GM12878 (cell line): ENCODE measurements at places on chromosomes 12 and 14.

- DNase-seq, result no peak
Observed at GRCh38 chr14:38496092-38496491, 240.2 kb upstream of the CLEC14A start.

GRCh38 chr14:104051092-104051813 lies 34.2 kb upstream of the ASPG start:
- no peak for DNase-seq

- DNase-seq, result no peak
Observed at GRCh38 chr12:92988622-92989130, 59.6 kb upstream of the EEA1 start.

DNA sequence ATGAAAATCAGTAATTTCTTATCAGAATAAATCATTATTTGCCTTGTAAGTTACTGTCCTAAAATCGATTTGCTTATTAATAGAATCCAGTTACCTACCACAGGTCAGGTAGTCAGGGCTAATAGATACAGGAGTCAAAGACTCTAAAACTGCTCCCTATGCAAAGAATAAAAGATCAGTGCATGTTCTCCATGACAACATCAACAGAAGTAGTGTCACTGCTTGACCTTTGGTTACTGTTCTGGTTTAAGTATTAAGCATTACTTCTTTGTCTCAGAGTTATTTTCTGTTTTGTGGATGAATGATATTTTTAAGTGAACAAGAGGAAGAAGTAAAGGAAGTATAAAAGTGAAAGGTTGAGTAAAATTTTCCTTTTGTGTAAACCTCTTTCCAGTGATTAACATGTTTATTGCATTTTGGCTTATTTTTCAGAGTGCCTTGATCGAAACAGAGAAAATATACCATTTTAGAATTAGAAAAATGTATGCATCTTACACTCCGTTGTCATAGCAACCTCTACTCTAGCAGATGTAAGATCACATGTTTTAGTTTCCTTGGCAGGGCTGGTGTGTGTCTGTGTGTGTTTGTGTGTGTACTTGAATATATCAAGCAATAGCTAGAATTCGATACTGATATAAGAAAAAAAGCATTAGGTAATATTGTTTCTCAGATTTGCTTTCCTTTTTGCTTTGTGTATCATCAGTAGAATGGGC lies 44.7 kb downstream of the ABCD2 start:
- no peak for DNase-seq

GRCh38 chr12:17206553-17206952 lies 600.6 kb upstream of the LMO3 start:
- no peak for DNase-seq

- no peak for DNase-seq
Observed at GRCh38 chr12:82456633-82457032, 98.3 kb downstream of the METTL25 start.

DNA sequence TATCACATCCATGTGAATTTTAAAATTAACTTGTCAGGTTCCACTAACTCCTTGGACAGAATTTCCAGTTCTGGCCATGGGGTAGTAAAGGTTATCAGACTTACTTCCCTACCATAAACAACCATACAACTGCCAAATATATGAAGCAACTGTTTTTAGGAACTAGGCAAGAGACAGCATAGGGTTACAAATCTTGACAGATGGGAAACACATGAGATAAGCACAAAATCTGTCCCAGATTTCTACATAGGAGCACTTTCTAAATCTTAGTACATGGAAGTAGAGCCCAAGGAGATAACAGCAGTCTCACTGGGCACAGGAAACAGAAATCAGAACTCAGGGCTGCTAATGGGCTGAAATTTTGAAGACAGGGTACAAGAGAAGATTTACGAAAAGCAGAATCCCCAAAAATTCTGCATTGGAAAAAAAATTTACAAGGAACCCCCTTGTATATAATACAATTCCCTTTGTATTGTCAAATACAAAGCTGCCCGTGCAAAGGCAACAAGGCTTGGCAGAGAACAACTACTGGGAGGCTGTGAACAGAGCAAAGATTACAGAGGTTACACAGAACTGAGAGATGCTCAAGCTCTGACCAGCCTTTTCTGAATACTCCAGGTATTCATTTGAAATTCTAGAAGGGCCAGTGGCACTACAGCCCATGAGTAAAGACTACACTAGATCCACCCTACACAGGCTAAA lies 43.2 kb downstream of the GALNT4 start:
- no peak for DNase-seq

DNA sequence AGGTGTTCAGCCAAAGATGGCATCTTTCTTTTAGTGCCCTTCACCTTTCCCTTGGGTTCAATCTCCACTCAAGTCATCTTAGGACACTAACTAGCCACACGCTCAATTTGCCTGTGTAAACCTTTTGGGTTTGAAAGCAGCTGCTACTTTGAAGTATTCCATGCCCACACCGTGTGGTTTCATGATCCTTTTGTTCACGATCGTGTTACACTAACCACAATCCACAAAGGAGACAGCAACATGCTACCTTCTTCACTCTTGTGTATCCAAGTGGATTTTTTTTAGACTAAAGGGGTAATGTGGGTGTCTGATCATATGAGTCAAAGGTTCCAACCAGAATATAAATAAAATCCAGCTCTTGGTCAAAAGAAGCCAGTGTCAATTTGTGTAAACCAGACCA lies 122.7 kb upstream of the FAR2 start:
- no peak for DNase-seq

GRCh38 chr14:22630486-22630885 lies 13.7 kb downstream of the OR6J1 start:
- no peak for DNase-seq

GRCh38 chr12:86838711-86839110 lies 582.5 kb upstream of the MGAT4C start:
- DNase-seq, result no peak

GRCh38 chr14:69615496-69616407 lies 4.4 kb downstream of the SUSD6 start:
- DNase-seq, result peak; percentile 97

- DNase-seq, result no peak
Observed at GRCh38 chr14:31480156-31480555, 7.7 kb downstream of the GPR33 start.

- DNase-seq, result no peak
Observed at GRCh38 chr14:23076785-23077408, 18.0 kb downstream of the ACIN1 start.

DNA sequence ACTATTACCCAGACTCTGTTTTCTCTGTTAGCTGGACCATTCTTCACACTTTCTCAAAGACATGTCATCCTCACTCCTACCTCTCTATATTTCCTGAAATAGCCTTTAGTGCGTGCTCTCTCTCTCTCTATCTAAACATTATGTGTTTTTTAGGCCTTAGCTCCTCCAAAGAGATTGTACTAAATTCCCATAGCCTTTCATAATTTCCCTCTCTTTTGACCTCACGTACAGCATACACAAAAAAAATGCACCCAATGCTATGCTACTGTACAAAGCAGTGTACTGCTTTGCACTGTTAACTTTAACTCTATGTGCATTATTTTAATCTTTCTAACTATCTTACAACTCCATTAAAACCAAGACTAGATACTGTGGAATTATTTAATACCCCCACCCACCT lies 288.4 kb downstream of the DAD1 start:
- DNase-seq, result no peak

DNA sequence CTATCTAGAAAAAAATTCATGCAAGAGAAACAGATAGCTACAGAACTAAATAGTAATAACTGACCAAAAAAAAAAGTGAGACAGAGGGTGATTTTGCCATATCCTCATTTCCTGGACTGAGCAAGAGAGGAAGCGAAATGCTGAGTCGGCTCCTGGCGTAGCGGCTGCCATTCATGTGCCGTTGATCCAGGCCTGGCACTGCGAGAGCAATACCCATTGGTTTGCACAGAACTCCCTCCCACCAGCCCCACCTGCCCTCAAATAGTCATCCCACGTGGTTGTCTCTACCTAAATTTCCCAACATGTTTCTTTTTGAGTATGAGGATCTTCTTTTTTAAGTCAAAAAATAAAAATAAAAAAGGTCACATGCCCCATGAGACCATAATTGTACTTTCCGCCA lies 9.4 kb upstream of the WNT5B start:
- peak; percentile 55 for DNase-seq

DNA sequence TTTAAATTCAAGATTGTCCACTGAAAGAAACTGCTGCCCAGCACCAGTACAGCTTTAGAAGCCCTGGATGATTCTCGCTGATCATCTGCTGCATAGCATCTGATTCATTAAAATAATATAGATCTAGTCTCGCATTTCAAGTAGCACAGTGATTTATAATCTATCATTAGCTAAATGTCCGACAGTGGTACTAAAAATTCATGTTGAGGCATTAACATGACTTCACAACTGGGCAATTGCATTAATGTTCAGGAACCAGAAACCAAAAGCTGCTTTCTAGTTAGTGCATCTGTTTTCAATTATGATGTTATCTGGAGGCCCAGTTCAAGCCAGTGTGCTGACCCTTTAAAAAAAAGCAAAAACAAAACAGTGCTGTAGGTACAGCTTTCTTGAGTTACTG lies 1987.2 kb upstream of the SEL1L start:
- no peak for DNase-seq

GRCh38 chr14:100076606-100077005 lies 11.4 kb downstream of the EVL start:
- no peak for DNase-seq

GRCh38 chr14:30064454-30064853 lies 136.8 kb upstream of the PRKD1 start:
- no peak for DNase-seq

DNA sequence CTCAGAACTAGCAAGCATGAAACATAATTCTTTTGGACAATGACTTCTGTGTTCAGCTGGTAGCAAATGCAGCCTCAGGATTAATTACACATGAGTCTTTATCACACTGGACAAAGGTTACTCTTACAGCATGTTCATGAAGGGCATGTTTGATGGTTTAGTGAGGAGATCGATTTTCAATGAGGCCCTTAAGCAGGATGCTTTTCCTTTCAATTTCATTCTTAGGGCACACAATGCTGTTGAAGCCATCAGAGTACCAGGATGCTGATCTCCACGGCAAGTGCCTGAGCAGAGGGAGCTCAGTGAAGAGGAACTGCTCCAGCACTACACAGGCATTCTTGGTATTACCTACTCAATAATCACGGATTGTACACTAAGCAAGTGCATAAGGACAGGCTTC lies 542.0 kb downstream of the SNAPC1 start:
- DNase-seq, result no peak

DNA sequence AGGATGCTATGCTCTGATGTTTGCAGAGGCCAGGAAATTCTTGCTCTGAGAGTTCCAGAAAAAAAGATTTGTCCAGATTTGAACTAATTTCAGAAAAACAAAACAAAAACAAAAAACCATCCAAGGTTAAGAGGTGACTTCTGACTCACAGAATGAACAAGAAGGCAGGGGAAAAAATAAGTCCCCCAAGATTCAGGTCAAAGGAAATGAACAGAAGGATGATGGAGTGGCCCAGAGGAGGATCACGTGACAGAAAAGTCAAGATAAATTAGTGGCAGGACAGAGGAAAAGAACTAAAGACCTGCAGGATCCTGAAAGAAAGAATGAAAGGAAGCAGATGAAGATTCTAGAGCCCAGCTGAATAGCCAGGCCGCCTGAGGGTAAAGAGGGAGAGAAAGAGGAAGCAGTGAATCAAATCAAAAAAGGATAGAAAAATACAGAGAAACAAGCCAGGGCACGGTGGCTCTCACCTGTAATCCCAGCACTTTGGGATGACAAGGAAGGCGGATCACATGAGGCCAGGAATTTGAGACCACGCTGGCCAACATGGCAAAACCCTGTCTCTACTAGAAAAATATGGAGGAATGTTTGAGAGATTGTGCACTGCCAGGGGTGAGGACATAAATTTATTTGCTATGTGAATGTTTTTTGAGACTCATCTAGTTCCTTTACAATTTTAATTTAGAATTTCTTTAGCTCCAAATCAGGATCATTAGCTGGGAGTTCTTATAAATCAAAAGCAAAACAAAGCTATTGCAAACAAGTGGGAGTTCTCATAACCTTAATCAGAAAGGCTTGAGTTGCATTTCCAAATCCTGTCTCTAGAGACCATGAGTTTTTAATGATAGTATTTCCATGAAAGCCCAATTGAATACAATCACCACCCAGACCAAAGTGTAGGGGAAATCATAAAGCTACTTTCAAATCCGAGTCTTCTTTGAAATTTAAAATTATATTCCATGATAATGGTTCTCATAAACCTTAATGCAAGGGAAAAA lies 217.1 kb upstream of the PLEKHG7 start:
- no peak for DNase-seq

DNA sequence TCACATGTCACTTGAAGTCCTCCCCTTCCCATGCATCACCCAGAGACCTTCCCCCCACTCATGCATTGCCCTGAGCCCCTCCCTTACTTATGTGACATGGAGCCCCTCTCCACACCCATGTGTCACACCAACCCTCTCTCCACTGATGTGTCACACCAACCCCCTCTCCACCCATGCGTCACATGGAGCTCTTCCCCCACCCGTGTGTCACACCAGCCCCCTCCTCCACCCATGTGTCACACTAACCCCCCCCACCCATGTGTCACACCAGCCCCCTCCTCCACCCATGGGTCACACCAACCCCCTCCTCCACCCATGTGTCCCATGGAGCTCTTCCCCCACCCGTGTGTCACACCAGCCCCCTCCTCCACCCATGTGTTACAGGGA lies 30.4 kb downstream of the RTL1 start:
- DNase-seq, result no peak

DNA sequence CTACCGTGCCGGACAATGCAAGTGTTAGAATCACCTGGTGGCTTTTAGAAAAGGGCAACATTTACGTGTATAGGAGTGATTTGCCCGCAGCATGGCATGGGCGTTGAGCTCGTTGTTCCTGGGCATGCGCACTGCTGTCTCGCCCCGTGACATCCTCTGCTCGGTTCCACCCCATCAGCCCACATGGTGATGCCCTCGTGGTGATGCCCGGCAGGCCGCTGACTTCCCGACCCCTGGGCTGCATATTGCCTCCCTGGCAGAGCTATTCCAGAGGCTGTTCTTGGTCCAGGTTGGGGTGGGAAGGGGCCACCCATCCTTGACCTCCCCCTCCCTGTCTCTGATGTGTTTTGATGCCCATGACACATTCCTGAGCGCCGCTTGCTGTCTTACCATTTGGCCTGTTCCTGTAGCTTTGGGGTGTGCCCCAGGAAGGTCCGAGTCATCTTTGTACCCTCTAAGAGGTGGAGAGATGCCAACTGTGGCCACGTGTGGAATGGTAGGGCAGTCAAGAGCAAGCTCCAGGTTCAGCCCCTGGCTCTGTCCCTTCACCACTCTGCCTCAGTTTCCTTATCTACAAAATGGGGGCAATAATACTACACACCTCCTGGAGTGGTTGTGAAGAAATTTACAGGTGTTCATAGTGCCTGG lies 4.8 kb downstream of the HIP1R start:
- no peak for DNase-seq

- no peak for DNase-seq
Observed at GRCh38 chr12:94435511-94435927, 24.1 kb downstream of the CEP83 start.

- DNase-seq, result no peak
Observed at GRCh38 chr14:100031506-100032281, 33.5 kb upstream of the EVL start.

DNA sequence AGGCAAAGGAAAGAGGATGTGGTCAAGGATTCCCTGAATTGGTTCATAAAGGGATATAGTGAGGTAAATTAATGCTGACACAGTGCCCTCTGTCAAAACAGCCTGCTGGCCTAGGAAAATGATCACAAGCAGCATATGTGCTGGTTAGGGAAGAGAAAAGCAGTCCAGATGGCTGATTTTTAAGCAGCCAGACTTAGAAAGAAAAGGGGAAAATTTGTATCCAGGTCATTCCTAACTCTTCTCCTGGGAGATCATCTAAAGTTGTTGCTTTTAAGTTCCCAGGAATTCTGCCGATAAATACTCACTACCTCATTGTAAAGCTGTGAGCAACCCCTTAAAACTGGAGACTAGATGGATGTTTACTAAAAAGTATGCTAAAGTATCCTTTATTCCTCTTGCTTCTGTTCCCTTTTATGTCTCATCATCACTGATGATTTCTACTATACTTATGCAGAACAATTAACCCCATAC lies 46.4 kb upstream of the CNOT2 start:
- DNase-seq, result no peak
